ENCODE measurements at places on chromosomes 7 and 10.
A peak's percentile ranks its signal among the peaks of the same experiment; 100 is the strongest.

- peak; percentile 30 for DNase-seq
Measured at GRCh38 chr7:44288381-44288685, 37.1 kb downstream of the CAMK2B start.

- peak; percentile 7 for DNase-seq
Measured at GRCh38 chr7:36601601-36602000, 122.7 kb downstream of the AOAH start.

- no peak for DNase-seq
Measured at GRCh38 chr10:61986788-61987492, 85.4 kb downstream of the ARID5B start.

GRCh38 chr7:158394936-158395335, 192.7 kb downstream of the PTPRN2 start:
- peak; percentile 68 for DNase-seq

- DNase-seq = no peak
Measured at GRCh38 chr7:148031019-148031418, 559.5 kb upstream of the C7orf33 start.
